NCI-H460 (cell line): ENCODE measurements at places on chromosomes 16 and 17. TPM values are rescaled to one million over a fixed set of nuclear protein-coding genes. Genes with fewer than 3 reads are reported as not detected.

DNA sequence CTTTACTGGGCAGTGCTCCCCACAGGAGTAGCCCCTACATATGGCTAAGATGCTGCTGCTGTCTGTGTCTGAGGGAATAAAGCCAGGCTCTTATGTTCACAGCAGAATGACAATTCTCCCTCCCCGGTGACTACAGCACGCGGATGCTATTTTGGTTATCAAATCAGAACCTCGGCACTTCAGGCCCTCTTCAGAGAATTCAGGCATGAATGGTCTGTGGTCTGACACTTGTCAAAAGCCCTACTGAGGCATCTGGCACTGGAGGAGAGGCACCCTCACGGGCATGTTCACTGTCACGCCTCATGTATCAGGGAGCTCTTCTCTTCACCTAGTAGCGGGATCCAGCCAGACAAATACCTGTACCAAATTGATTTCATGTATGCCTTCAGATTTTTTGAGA is 30.4 kb downstream of the KIAA0513 start:
- no peak for DNase-seq

GRCh38 chr17:78993241-78993956 is 13.7 kb upstream of the LGALS3BP start:
- peak; percentile 50 for DNase-seq

- no peak for DNase-seq
Measured at GRCh38 chr16:78703936-78704335, 604.5 kb downstream of the WWOX start.

DNA sequence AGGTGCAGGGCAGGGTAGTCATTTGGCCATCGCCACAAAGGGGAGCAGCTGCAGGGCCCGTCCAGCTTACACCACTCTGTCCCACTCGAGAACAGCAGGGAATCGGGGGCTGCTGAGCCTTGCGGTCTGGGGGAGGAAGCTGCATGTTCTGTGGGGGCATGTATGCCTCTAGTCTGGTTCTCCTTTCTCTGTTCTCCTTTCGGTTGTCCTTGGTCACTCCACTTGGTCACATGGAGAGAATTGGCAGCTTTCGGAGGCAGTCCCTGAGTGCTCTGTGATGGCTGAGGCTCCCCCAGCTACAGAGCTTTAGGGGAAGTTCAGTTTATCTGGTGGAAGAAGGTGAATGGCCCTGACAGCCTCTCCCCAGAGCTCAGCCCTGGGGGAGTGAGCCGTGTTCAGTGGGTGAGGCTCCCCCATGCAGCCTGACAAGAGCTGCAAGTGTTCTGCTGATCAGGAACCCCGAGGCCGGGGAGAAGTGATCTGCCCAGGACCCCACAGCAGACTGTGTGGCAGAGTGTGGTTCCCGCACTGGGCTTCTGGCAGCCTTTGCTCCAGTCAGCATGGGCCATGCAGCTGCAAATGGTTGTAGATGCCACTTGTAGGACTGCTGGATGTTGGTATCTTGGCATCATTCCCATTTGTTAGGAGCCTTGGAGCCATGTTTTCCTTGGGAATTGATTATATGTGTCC is 22.3 kb upstream of the SMPD3 start:
- no peak for DNase-seq

- peak; percentile 49 for DNase-seq
Measured at GRCh38 chr17:1058423-1059130, 61.6 kb downstream of the TIMM22 start.

GRCh38 chr16:24482681-24483202 is 56.6 kb upstream of the RBBP6 start:
- no peak for DNase-seq

- no peak for DNase-seq
Measured at GRCh38 chr16:65124596-65124995, 2.7 kb upstream of the CDH11 start.

DNA sequence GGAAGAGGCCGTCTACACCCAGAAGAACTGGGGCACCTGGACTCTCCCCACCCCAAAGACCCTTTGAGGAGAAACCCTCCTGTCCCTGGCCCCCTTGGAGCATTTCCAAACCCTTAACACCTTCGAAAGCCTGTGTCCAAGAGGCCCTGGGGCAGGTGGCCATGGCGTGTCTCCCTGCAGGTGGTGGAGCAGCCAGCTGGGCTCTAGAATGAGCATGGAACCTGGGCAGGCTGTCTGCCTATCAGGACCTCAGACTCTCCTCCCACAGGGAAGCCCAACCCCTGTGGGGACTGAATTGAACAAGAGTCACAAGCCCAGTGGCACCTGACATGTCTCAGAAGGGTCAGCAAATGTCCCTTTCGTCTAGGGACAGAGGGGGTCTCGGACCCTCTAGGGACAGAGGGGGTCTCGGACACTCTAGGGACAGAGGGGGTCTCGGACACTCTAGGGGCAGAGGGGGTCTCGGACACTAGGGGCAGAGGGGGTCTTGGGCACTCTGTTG is 8.4 kb downstream of the CBX4 start:
- DNase-seq, result no peak

- DNase-seq, result no peak
Measured at GRCh38 chr17:58338841-58339754, 10.5 kb upstream of the TSPOAP1 start.

DNA sequence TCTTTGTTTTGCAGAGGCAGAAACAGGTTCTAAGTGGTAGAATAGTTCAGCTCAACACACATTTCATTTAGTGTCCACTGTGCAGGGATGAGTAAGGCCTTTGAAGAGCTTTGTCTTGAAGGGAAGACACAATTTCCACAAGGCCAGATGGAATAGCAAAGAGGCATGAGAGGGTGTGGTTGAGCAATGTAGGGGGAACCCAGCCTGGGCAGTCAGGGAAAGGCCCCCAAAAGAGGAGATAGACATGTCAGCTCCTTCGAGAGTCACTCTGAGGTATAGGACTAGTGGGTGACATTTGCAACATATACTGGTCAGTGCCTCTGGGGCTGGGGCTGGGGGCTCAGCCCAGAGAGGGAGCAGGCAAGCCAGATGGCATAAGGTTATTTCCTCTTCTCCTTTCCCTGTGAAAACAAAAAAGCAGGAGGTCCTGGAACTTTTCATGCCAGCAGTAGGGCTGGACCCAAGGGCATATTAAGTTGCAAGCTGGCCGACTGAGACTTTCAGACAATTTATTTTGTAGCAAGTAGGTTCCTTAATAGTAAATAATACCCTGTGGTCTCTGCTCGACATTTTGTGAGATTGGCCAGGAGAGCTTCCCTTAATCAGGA is 7.1 kb downstream of the ALKBH5 start:
- DNase-seq, result no peak

GRCh38 chr17:12584727-12585126 is 81.0 kb upstream of the MYOCD start:
- DNase-seq, result no peak

- peak; percentile 93 for DNase-seq
Measured at GRCh38 chr16:22297871-22298733, 893 bp downstream of the POLR3E start.

DNA sequence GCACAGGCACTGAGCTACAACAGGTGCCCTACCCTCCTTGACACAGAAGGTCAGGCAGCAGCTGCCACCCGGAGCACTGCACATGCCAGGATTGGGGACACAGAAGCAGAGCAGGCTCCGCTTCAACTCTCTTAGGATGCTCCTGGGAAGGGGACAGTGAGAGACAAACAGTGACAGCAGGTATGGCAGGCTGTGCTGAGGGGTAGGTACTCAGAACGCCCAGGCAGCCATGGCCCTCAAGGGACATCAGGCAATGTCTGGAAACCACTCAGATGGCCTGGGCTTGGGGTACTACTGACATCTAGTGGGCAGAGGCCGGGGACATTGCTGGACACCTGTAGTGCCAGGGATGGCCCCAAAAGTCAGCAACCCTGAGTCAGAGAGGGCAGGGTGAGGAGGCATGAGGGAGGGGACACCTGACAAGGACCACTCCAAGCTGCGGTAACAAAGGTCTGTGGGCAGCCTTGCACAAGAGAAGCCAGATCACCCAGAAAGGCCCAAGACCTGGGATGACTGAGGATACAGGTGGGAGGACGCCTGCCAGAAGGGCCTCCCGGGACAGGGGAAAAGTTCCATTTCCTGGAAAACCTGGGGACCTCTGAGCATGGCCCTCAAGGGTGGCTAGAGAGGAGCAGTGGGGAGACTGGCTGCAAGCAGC is 21.2 kb downstream of the PEMT start:
- DNase-seq, result peak; percentile 57

- DNase-seq, result no peak
Measured at GRCh38 chr16:54284319-54284930, 2.2 kb downstream of the IRX3 start.

- DNase-seq, result no peak
Measured at GRCh38 chr16:46830417-46830901, 521 bp downstream of the C16orf87 start.

- DNase-seq, result no peak
Measured at GRCh38 chr16:81445966-81446906, 1.6 kb downstream of the CMIP start.

DNA sequence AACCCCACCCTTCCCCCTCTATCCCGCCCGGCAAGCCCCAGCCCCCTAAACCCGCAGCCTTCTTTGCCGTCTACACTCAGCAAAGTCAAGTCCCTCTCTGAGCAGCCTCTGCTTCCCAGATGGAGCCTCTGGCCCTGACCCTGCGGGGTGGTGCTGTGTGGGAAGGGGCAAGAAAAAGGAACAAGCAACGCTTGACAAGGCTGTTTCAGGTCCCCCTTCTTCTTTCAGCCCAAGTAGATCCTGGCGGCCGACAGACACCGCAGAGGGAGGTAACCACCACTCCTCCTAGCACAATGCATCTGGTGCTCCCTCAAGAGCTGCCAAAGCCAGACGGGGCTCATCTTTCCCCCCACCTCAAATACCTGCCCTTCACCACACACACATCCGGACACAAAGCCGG is 178.3 kb downstream of the ENGASE start:
- no peak for DNase-seq

GRCh38 chr16:57279780-57280638 is 4.5 kb downstream of the PLLP start:
- DNase-seq, result no peak

GRCh38 chr16:66740010-66740409 is 11.4 kb downstream of the DYNC1LI2 start:
- peak; percentile 56 for DNase-seq

- no peak for DNase-seq
Measured at GRCh38 chr17:16383216-16383615, 2.3 kb downstream of the UBB start.

GRCh38 chr16:48082516-48082915 is 73.3 kb downstream of the ABCC12 start:
- DNase-seq, result no peak

GRCh38 chr17:7685533-7686221 is 1.6 kb downstream of the TP53 start:
- peak; percentile 87 for DNase-seq

GRCh38 chr16:79288066-79288465 is 312.5 kb downstream of the MAF start:
- DNase-seq, result no peak

GRCh38 chr17:59333836-59334235 is 2.4 kb downstream of the YPEL2 start:
- no peak for DNase-seq

C17orf50 gene
- not detected in 2 replicates for total RNA-seq

MPP2 gene
- 0.29 and 0.74 TPM in 2 replicates for total RNA-seq

RRAD gene
- 0.57 and 0.66 TPM in 2 replicates for total RNA-seq

TRPV2 gene
- 33.4 and 35.8 TPM in 2 replicates for total RNA-seq

AANAT gene
- not detected in 2 replicates for total RNA-seq

NKD1 gene
- 0.05 and 0.12 TPM in 2 replicates for total RNA-seq

SRCIN1 gene
- total RNA-seq, result 2.8 and 3.0 TPM in 2 replicates

TBL3 gene
- total RNA-seq, result 32.0 and 34.1 TPM in 2 replicates

CACNG3 gene
- not detected in 2 replicates for total RNA-seq

LAT gene
- total RNA-seq, result 1.9 TPM in 2 replicates

KRTAP1-1 gene
- total RNA-seq, result not detected in 2 replicates

KRTAP2-1 gene
- not detected in 2 replicates for total RNA-seq

LRRC37A gene
- 1.2 and 1.5 TPM in 2 replicates for total RNA-seq

MAP2K6 gene
- 16.0 and 16.4 TPM in 2 replicates for total RNA-seq

RAB11FIP4 gene
- total RNA-seq, result 0.97 and 0.98 TPM in 2 replicates

RCVRN gene
- total RNA-seq, result not detected in 2 replicates

HIGD1B gene
- total RNA-seq, result not detected in 2 replicates

HP gene
- total RNA-seq, result not detected in 2 replicates
